Activated T-cell treated with anti-CD3 and anti-CD28 coated beads, Interleukin-2, amount 50 U/mL, for 1 hour (primary cell): ENCODE measurements at places on chromosomes 3 and 15.

DNA sequence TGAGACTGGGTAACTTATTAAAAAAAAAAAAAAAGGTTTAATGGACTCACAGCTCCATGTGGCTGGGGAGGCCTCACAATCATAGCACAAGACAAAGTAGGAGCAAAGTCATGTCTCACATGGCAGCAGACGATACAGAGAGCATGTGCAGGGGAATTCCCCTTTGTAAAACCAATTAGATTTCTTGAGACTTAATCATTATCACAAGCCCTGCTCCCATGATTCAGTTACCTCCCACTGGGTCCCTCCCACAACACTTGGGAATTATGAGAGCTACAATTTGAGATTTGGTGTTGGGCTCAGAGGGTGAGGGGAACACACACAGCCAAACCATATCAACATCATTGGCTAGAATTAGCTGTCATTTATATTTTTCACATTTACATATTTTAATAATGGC, 221.0 kb downstream of the RSRC1 start:
- no peak for DNase-seq

DNA sequence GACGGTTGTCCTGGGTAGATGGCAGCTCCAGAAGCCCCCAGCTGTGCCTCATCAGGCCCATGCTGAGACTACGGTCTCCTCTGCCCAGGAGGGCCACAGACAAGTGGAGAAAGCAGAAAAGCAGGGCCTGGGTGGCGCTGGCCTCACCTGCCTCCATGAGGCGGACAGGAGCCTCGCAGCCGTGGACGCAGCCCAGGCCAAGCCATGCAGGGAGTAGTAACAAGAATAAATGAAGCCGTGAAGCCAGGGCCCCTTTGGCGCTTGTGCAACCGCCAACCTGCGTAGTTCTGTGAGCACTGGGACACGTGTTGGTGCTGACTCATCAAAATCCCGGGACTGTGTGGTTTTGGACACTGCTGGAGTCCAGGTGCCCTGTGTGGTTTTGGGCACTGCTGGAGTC, 12.3 kb upstream of the MUC4 start:
- no peak for DNase-seq

GRCh38 chr3:173957646-173958045, 560.1 kb downstream of the NLGN1 start:
- no peak for DNase-seq

DNA sequence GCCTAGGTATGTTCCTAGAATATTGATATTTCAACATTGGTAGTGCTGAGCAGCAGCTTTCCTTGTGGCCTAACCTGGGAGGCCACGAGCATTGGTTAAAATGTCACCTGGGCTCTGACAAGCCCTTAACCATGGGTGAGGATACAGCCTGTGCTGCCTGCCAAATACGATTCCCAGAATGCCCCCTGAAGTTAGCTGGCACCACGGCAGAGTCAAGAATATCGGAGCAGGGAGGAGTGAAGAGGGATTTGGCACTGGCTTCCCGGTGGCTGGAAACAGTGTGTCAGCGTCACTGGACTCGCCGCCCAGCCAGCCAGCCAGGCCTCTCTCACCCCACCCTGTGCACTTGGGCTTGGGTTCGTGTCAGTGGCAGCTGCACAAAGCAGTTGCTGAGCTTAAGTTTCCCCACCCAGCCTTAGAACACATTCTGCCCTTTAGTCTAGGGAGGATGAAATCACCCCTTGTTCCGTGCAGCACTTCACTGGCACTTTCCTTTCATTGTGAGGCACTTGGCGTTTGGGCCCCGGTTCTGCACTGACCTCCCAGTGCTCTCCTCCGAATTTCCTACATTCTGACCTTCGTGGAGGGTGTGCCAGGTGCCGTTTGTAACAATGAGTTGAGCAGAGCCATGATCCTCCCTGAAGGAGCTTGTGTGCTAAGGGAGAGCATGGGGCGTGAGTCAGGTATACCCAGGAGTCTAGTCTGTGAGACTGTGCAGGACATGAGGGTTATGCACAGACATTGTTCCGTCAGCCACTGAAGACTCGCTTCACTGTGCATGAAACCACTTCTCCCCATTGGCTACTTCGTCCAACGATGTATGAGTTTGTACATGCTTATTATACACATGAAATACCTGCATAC, 152.8 kb upstream of the BHLHE40 start:
- no peak for DNase-seq

DNA sequence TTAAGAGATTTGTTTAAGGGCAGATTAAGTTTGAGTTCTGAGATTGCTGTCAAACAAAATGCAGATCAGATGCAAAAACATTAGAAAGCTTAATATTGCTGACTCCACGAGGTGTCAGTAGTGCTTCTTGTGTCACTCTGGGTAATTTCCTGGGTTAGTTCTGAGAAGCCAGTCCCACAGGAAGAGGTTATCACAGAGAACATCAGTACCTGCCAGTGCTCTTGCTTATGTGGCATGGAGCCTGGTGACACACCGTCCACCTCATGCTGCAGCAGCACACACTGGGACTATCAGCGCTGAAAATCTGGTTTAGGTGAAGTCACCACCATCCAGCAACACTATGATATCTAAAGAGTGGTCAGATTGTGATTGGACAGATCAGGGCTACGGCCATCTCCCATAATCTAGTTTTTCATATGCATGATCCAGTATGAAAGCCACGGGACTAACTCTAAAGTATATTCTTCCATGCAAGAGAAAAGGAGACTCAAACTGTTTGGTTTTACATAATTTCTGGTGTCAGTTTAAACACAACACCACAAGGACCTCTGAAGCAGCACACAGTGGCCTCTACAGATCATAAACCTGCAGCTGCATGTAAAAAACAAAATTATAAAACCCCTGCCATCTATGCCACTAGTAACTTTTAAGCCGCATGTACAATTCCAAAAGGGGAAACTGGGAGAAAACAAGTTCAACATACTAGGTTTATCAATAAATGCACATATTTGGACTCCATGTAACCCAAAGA, 36.1 kb upstream of the MYO5C start:
- DNase-seq = peak; percentile 43

DNA sequence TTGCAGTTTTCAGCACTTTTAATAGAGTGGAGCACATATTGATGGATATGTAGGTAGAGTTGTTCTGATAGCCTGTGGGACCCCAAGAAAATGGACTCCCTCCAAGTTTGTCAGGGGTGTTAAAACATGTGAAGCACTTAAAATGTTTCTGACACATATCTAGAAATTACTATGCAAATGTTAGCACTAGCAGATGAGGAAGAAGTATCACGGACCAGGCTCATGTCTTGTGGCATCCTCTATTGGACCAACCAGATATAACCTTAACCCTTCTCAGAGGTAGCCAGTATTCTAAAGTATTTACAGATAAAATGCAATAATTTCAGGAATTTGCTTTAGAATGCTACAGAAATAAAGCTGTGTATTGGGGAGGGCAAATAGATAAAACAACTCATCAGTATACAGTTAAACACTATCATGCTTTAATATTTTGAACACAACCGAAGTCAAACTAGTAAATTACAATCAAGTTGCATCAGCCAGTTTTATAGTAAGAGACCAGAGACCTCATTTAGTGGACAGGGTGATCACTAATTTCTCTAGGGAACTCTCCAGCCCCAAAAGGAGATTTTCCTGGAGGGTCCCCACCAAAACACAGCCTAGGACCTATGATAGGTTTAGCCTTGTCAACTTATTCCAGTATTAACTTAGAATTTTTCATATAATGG, 57.2 kb upstream of the FBN1 start:
- DNase-seq = no peak

DNA sequence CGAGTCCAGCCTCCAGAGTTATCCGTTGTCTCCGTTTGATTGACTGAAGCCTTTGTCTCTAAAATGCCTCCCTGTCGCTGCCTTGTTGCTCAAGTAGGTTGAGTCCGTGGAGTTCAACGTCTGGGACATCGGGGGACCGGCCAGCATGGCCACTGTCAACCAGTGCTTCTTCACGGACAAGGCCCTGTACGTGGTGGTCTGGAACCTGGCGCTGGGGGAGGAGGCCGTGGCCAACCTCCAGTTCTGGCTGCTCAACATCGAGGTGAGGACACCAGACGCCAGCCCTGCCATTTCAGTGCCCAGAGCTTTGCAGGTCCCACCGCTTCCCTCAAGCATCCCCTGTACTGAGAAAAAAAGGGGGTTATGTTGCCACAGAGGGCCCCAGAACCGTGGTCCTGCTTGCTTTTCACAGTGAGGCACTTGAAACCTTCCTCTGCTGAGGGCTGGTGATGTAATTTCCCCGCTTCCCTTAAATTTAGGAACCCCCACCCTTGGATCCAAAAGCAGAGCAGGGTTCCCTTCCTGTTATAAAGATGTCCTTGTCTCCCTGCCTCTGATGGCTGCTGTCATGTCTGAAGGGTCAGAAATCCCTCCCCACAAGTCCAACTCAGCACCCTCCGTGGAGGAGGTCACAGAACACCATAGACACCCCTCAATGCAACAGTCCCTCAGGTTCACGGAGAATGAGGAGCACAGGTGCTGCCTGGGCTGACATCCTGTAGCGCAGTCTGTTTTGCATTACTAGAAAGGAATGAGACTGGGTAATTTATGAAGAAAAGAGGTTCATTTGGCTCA, 105.7 kb downstream of the LRRK1 start:
- DNase-seq = no peak

- DNase-seq = no peak
Observed at GRCh38 chr3:59885899-59886400, 836.1 kb upstream of the CFAP20DC start.

DNA sequence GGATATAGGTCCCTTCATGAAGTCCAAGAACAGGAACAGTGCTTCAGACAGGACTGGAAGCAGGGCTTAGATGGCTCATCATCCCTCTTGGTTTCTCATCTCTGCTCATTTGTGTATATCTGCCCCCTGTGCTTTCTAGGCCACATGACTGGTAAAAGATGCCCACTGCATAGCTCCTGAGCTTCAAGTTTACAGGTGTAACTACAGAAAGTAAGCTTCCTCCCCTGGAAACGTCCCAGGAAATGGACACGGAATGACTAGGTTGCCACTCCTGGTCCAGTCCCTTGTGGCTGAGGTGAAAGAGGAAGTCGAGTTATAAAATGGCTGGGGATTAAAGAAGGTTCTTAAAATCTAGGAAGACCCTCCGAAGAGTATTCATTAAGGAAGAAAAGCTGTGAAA, 32.5 kb downstream of the MYO5A start:
- DNase-seq = no peak

GRCh38 chr15:78804391-78804792, 6.9 kb downstream of the ADAMTS7 start:
- no peak for DNase-seq

DNA sequence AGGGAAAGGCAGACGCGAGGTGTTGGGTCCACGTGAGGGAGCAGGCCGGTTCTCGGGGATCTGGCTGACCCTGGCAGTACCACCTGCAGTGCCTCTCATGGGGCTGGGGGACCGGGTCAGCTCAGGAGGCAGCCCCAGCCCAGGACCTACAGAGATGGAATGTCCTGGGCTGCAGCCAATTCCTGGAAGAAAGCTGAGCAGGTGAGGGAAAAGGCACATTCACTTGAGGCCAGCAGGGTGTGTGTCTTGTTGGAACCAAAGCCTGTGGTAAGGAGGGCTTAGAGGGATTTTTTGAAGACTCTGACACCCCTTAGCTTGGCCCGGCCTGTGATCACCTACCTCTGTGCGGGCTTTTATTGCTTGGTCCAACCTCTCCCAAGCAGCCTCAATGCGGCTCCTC, 15.8 kb downstream of the PLA2G4B start:
- DNase-seq = no peak

DNA sequence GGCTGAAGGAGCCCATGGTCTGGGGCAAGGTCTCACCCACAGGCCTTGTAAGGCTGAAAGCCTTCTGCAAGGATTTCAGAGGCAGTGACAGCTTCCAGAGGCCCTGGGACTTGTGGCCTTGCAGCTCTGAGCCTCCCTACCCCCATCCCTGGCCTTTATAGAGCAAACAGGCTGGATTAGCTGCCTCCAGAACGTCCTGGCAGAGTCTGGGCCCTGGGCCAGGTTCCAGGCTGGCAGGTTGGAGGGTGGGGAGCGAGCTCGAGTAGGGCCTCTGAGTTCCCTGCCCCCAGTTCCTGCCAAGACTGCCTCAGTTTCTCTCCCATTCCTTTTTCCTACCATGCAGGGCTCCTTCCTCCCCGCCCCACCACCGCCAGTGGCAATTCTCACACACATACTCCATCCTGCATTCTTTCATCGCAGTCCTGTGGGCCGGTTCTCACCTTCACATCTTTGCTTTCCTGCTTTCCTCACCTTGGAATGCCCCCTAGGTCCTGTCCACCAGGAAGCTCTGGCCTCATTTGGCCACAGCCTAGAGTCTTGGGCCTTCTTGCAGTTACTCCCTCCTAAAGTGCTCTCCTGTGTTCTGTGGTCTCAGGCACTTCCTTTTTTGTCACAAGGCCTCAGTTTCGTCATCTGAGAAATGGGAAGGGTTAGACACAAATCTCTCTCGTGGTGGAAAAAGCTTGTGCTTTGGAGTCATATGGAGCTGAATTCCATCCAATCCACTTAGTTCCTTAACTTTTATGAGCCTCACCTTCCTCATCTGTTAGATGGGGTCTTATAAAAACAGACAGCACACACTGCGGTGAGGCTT, 2.7 kb downstream of the LMAN1L start:
- no peak for DNase-seq

- DNase-seq = no peak
Observed at GRCh38 chr15:78976691-78977090, 31.8 kb upstream of the CTSH start.

- no peak for DNase-seq
Observed at GRCh38 chr15:96234109-96234892, 96.2 kb upstream of the NR2F2 start.

GRCh38 chr3:164612751-164613150, 465.5 kb downstream of the SI start:
- no peak for DNase-seq

DNA sequence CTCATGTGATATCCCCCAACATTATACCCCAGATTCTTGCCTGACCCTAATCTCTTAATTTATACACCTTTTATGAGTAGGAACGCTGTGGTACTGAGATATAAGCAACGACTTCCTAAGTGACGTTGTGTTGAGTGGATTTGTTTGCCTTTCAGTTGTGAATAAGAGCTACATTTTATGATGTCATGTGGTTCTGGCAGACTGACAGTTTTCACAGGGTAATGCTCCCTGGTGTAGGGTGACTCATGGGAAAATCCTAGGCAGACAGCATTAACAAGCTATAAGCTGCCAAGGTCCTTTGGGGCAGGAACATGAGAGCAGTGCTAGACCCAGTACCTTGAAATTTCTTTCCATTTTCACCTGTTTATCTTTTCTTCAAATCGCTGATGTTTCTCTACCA, 11.2 kb downstream of the C3orf52 start:
- no peak for DNase-seq
